Naive thymus-derived CD4-positive, alpha-beta T cell (primary cell): ENCODE measurements at places on chromosomes 12 and 14. TPM values are rescaled to one million over a fixed set of nuclear protein-coding genes. Genes with fewer than 3 reads are reported as not detected.

CLEC1B gene
- not detected in 2 replicates for total RNA-seq

HDAC7 gene
- total RNA-seq = 153 TPM

C12orf56 gene
- 0.10 TPM for total RNA-seq

VRK1 gene
- total RNA-seq = 28.5 TPM

NCAPD2 gene
- 37.7 TPM for total RNA-seq

ANKRD33 gene
- total RNA-seq = not detected
